ENCODE measurements at places on chromosomes 13 and 19.
A peak's percentile ranks its signal among the peaks of the same experiment; 100 is the strongest.

DNA sequence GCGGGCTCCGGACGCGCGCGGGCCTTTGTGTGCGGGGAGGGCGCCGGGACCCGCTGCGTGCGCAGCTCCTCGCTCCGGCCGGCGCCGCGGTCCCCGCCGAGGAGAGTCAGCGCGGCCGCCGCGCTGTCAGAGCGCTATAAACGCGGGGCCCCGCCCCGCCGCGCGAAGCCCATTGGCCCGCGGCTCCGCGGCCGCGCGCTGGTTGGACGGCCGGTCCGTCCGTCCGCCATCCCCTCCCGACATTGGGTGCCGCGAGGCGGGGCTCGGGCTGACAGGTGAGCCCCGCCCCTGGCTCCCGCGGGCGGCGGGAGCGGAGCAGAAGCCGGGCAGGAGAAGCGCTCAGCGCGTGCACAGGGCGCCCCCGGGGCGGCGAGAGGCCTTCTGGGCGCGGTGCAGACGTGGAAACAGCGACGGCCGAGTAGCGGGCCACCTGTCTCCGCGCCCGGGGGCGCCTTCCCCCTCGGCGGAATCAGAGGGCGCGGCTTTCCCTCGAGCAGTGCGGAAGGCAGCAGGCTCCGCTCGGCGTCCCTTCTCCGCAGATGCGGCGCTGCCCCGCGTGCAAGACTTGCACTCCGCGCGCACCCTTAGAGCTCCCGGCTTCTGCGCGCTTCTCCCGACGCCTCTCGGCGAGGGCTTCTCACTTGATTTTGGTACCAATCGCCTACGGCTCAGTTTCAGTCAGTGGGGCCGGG lies at the start of gene EFNB2:
TSS of gene EFNB2 (minus strand) at position 111 of the 692 bp plus-strand sequence. CDS start 698 bp downstream, outside the sequence.
- peak; percentile 87 for DNase-seq

DNA sequence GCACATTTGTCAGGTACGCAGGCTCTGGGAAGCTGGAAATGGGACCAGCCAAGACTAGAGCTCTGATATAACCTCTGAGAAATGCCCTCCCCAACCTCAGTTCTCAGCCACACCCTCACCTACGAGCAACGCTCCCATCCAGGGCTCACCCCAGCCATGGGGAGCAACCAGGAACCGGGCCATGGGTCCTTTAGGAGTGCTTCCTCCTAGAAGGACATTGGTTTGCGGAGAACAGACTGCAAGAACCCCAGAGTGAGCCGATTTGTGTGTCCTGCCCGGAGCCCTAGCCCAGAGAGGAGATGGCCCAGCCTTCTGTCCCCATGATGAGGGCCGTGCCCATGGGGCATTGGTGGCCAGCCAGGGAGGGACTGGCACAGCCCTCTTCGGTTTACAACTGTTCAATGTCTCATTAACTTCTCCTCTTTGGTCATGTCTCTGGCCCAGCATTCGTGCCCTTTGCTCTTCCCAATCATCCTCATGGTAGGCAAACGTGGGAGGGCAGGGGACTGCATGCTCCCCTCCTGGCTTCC lies 32.9 kb upstream of the IGSF23 start:
- no peak for DNase-seq

DNA sequence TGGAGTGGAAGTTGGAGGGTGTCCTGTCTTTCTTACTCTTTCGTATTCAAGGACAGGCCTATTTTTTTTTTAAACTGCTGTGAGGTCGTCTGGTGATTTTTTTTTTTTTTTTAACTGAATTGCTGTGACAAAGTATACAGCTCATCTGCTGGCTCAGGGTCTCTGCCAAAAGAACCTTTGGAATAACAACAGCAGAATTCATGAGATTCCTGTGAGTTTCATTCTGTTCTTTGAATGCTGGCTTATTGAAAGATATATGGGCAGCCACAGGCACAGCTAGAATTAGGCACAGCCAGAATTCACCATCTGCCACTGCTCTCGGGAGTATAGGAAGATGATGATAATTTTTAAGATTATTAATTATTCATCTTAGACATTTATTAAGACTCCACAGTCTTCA lies 21.4 kb upstream of the FRY start:
- no peak for DNase-seq

- DNase-seq, result peak; percentile 50
Measured at GRCh38 chr19:44644402-44645016, 799 bp downstream of the PVR start.

Measured in foreskin keratinocyte (primary cell).